ENCODE measurements at places on chromosomes 2 and 18.

GRCh38 chr18:53601344-53601743 lies 623.1 kb downstream of the MBD2 start:
- no peak for DNase-seq

GRCh38 chr2:115299199-115299598 lies 856.8 kb downstream of the DPP10 start:
- no peak for DNase-seq

DNA sequence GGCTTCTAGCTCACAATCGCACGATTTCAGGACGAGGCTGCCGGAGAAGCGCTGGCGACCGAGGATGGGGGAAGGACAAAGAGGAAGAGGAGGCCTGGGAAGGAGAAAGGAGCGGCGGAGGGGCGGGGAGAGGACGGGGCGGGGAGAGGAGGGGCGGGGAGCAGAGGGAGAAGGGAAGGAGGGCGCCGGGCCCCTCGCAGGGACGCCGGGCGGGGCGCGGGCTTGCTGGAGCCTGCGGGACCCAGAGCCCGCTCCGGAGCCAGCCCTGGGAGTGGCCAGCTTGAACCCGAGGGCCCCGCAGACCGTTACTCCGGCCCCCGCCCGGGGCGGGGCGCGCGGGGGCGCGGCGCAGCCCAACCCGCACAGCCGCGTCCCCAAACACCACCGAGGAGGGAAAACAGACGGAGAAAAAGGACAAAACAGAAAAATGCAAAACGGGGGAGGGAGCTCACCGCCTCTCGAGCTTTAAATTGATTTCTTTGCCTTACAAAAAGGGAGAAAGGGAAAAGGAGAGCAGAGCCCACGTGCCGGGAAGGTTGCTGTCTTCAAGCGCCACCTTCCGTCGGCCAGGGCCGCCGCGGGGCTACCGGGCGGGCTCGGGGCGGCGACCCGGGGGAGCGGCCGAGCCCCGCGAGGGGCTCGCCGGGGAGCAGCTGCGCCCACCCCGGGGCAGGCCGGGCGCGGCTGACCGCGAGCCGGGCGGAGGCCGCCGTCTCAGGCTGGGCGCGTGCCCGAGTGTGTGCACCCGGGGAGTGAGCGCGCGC lies 781 bp upstream of the SOX11 start:
- peak; percentile 85 for DNase-seq

DNA sequence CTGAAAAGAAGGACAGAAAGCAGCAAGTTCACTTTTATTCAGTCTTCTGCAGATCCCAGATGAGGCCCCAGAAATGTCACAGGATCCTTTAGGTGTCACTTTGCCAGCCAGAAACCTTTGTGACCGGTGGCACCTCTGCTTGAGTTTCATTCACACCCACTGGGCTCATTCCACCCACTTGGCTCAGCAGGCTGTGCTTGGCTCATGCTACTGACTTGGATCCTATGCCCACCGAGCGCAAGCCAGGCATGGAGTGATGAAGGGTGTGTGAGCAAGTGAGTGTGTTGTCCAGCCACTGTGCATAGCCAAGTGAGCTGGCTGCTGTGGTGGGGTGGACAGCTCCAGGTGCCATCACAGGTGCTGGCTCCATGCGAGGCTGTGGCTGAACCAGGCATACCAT lies 357.0 kb upstream of the GULP1 start:
- no peak for DNase-seq

GRCh38 chr2:159828738-159829137 lies 30.7 kb upstream of the CD302 start:
- DNase-seq: no peak

GRCh38 chr2:217049422-217049821 lies 189.6 kb upstream of the TNP1 start:
- no peak for DNase-seq

DNA sequence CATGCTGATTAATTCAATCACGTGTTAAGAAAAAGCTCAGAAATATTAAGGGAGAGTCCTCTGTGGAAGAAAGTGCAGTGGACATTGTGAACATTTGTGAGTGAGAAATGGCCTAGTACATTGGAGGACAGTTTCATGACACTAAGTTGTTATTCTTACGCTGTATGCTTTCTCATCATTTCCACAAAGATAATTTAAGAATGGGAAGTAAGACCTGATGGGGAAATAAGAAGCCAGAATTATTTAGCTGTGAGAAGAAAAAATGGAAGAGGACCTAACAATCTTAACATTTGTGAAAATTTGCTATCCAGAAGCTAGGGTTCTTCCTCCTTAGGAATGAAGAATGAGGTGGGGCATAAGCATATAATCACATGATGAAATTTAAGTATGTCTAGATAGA lies 15.2 kb upstream of the RAPH1 start:
- DNase-seq: no peak

GRCh38 chr2:113164215-113164929 lies 9.4 kb upstream of the PSD4 start:
- DNase-seq: no peak

- DNase-seq: peak; percentile 72
Measured at GRCh38 chr2:8534729-8535468, 147.0 kb upstream of the ID2 start.

DNA sequence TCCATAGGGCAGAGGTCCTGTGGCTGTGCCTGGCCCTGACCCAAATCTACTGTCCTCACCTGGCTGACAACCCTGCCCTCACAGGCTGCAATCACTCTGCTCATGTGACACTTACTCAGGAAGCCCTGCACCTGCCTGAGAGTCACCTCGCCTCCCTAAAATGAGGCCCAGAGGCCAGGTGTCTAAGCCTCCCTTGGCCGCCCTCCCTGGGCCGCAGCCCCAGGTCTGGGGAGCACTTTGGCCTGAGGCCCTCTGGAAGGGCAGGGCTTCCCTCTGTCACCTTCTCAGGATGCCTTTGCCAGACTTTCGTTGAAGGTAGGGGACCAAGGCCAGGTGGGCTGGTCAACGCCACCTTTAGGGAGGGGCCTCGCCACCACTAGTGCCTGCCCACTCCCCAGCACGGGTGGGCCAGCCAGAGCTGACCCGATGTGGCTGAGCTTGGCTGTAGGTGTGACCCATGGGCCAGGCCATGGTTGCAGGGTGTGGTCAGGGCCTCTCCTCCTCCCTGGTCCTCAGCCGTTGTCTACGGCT lies 6.1 kb upstream of the GPC1 start:
- no peak for DNase-seq

DNA sequence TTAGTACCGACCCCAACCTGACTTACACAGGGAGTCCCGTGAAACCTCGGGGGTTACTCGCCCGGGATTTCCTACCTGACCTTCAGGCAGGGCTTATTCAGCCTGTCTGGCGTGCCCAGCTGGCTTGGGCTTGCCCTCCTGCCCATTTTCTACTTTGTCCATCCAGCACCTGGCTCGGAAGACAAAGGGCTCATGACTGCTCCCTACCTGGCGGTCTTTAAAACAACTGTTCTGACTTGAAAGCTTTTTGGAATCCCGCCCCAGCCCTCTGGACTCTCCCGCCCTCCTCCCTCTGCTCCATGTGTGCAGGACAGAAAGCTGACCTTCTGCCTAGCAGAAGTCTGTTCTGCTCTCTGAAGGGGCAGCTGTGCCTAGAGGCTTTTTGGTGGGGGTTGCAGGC lies 43.1 kb downstream of the ACKR3 start:
- DNase-seq: no peak

GRCh38 chr2:5253263-5253662 lies 438.9 kb upstream of the SOX11 start:
- DNase-seq: no peak

GRCh38 chr2:41329040-41329439 lies 718.8 kb upstream of the PKDCC start:
- no peak for DNase-seq

GRCh38 chr2:101524806-101525430 lies 50.0 kb upstream of the RFX8 start:
- no peak for DNase-seq

- DNase-seq: no peak
Measured at GRCh38 chr18:78625847-78626246, 353.8 kb upstream of the SALL3 start.

- peak; percentile 77 for DNase-seq
Measured at GRCh38 chr2:9897331-9897737, 54.1 kb downstream of the TAF1B start.

- no peak for DNase-seq
Measured at GRCh38 chr2:96093528-96093927, 22.8 kb downstream of the ADRA2B start.

- DNase-seq: peak; percentile 28
Measured at GRCh38 chr18:3411854-3412268, 38.1 kb upstream of the TGIF1 start.

DNA sequence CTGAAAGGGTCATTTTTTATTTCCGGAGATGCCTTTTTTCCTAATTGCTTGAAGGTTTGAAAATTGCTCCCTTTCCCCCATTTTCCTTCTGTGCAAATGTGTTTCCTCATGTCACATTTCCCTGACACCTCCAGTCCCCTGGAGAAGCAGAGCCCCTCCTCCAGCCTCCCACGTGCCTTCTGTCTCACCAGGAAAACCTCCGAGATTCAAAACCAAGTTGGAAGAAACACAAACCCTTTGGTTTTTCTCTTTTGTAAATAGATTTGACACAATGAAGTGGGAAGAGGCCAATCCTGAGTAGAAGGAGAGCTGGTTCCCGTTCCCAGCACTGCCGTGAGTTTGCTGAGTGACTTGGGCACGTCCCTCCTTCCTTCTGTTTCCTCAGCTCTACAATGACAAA lies 125.4 kb upstream of the MYCN start:
- DNase-seq: no peak

GRCh38 chr2:58720770-58721697 lies 479.9 kb upstream of the FANCL start:
- DNase-seq: no peak

DNA sequence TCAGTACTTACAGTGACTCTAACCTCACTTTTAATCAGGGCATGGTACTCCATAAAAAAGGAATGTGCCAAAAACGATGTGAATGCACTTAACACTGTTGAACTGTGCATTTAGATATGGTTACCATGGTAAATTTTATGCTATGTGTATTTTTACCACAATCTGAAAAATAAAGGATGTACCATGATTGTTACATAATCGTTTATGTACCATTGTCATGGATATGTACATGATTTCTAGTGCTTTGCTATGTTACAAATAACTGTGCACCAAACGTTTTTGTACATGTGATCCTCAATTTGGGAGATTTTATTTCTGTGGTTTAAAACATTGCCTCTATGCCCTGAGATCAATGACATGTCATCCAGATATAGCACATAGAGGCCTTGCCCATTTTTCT lies 21.8 kb downstream of the ZNF532 start:
- no peak for DNase-seq

DNA sequence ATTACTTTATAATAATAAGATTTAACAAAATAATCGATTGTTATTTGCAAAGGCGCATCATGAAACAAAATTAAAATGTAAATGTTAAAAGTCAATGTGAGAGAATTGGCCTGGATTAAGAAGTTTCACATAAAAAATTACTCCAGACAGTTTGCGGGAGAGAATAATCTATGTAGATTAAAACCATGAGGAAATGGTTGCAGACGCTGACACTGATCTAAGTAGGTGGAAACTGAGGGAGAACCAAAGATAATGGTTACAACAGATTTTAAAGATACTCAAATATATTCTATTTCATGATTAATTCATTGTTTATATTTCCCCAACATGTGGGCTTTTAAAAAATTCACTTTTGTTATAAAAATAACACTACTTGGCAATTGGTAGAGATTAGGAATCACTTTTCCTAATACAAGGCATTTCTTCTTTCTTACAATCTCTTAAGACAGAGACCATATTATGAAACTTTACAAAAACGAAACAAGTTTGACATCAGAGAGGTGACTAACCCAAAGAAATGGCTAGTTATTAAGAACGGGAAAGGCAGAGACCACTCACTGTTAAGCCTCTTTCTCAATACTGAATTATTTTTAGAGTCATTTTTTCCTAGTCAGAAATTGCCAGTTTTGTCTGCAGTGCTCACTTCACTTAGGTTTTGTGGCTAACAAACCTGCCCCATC lies 1.6 kb downstream of the KANSL1L start:
- DNase-seq: no peak

- no peak for DNase-seq
Measured at GRCh38 chr2:67240507-67240906, 156.6 kb upstream of the ETAA1 start.

DNA sequence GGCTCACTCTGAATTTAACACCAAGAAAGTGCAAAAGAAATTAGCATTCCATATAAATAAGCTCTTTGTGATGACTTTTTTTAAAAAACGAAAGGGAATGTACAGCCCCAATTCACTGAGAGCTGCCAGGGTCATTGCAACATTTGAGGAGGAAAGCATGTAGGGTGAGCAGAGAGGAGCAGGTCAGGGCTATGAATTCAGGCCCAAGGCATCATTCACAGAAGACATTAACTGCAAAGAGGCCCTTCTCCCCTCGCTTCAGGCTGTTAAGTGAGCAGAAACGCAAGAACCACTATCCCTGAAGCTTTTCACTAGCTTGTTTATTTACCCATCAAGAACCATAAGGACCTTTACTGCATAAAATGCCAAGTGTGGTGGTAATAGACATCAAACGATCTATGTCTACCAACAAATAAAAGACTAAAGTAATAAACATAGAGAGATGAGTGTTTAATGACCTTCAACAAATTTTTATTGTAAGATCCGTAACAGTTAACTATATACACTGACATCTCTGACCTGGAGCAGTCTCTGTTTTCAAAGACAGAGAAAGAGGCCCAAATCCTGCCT lies 333.1 kb upstream of the HNRNPA3 start:
- no peak for DNase-seq

DNA sequence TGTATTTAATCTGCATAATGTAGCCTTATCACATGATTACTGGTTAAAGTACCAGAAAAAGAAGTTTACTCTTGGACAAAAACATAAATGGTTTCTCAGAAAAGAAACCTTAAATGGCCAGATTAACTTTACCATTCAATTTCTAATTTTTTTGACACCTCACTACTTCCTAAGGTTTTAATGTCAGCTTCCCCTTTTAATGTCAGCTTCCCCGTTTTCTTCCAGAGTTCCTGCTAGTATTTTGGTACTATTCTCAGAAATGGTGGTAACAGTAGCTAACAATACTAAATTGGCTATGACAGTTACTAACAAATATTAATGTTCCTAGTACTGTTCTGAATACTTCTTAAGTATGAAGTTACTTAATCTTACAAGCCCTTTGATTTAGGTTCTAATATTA lies 22.4 kb upstream of the SLC8A1 start:
- DNase-seq: no peak

GRCh38 chr2:71687412-71687811 lies 234.1 kb downstream of the DYSF start:
- DNase-seq: no peak

DNA sequence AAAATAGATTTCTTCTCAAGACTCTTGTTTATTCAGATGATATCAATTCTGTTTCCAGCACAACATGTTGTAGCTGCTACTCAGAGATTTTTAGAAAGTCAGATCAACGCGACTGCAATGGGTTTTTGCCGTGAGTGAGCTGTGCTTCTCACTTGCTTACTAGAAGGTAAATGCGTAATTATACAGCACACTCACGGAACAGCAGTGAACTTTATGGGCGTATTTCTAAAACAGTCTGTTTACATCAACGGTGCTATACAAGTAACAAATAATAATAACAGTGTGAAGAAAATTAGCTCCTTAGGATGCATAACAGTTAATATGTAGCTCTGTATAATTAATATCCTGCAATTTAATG lies 533.6 kb downstream of the RNF144A start:
- no peak for DNase-seq

- DNase-seq: no peak
Measured at GRCh38 chr2:151052850-151053660, 208.6 kb downstream of the RBM43 start.

- no peak for DNase-seq
Measured at GRCh38 chr18:69580107-69580506, 179.4 kb downstream of the DOK6 start.

Measured in femur (tissue), 1 donor.